ENCODE measurements at places on chromosomes 16 and 17. TPM values are rescaled to one million over a fixed set of nuclear protein-coding genes. Genes with fewer than 3 reads are reported as not detected.
A peak's percentile ranks its signal among the peaks of the same experiment; 100 is the strongest.

- DNase-seq, result no peak
Measured at GRCh38 chr17:41710472-41711090, 1.6 kb upstream of the GAST start.

GRCh38 chr17:55322453-55322985, 57.8 kb downstream of the HLF start:
- no peak for DNase-seq

GRCh38 chr17:20262226-20263114, 204.9 kb downstream of the LGALS9B start:
- DNase-seq, result no peak

GRCh38 chr17:28181568-28181967, 137.4 kb upstream of the TMEM97 start:
- no peak for DNase-seq

- no peak for DNase-seq
Measured at GRCh38 chr17:15914400-15915170, 30.3 kb upstream of the ADORA2B start.

DNA sequence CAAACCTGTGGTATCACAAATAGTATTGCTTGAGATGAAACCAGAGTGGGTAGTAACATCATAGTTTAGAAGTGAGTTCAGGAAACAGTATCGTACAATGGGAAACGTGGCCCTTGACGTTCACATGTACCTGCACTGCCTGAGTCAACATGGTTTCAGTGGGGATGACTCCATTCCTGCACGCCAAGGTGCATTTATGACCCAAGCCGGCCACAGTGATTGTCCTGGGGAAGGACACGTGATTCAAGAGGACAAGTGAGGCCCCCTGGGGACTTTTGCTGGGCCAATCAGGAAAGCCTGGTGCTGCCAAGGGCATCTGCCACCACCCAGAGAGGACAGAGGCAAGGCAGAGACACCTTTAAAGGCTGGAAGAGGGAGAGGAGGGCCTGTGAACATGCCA, 119.2 kb downstream of the AXIN2 start:
- DNase-seq, result no peak

DNA sequence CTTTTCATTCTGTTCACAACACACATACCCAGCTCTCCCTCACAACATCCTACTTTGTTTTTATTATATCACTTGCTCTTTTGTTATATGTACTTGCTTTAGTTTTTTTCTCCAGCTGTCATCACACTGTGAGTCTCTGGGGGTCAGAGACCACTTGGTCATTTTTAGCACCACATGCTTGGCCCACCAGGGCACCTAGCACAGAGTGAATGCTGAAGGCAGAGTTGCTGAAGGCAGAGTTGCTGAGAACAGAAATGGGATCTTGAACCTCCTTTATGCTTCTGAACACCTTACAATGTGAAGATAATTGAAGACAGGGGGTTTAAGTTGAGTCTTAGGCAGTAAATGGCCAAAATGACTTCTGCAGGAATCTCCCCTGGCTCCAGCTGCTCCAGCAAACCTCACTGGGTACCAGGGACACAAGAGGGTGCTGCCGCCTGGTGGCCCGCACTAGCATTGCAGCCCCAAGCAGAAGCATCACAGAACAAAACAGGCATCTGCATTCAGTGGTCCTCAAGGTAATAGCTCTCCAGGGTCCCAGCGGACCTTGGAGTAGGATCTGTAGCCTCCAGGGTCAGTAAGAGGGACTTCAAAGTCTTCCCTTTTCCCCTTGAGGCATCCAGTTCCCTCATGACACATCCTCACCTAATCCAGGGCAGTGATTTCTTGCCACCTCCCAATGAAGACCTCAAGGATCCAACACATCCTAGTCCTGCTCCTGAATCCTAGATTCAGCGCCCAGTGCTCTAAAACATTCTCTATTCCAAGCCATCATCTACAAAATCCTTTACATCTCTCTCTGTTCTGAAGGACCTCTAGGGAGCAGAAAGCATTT, 1972.6 kb downstream of the TP53TG3F start:
- DNase-seq, result no peak

- DNase-seq, result no peak
Measured at GRCh38 chr16:8751481-8752311, 45.7 kb downstream of the TMEM186 start.

Gene FBXO39
- total RNA-seq, result 0.37 TPM

Gene TEN1
- 20.5 TPM for total RNA-seq

Gene TNFRSF17
- not detected for total RNA-seq

DNA sequence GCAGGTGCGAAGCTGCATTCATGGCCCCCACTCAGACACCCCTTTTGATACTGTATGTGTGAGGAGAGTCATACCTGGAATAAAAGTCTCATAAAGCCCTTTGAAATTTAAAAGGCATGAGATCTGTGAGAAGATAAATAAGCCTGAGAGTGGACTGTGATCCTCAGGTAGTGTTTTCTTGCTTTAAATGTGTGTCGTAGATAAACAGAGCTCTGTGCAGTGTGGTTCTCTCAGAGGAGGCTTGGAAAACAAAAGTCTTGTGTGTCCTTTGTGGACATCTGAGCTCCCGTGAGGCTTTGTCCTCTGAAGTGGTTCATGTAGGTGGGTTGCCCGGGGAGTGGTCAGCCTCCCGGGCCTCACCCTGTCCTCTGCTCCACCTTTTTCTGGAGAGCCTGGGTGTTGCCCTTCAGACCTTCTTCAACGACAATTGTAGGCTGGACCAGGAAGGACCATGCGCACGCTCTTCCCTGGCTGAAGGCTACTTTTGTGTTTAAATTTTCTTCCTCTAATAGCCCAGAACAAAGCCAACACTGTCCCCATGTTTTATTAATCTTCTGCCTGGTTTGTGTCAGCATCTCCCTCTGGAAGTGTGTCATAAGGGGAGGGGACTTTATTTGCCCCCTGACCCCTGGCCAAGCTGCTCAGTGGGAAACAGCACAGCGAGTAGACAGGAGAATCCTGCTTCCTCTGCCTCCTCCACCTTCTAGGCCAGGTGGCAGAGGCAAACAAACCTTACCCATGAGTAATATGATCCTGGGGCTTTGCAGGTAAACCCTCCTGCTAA, 151.2 kb downstream of the MSI2 start:
- DNase-seq, result no peak

DNA sequence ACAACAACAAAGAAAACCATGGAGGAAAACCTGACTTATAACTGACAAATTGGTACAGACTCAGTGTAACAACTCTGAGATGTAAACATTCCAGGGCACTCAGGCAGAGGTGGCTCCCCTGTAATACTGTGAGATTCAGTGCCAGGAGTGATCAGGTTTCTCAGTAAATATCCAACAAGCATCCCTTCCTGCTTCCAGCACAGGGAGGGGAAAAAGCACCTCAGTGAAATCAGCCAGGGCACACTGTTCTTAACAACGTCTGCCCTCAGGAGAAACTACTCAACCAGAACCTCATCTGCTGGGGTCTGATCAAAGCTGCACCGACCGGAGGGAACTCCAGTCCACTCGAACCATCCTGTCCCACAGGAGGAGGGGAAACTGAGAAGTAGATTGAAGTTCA, 52.3 kb downstream of the AMFR start:
- DNase-seq, result no peak

Gene ITGAL
- 297 TPM for total RNA-seq

DNA sequence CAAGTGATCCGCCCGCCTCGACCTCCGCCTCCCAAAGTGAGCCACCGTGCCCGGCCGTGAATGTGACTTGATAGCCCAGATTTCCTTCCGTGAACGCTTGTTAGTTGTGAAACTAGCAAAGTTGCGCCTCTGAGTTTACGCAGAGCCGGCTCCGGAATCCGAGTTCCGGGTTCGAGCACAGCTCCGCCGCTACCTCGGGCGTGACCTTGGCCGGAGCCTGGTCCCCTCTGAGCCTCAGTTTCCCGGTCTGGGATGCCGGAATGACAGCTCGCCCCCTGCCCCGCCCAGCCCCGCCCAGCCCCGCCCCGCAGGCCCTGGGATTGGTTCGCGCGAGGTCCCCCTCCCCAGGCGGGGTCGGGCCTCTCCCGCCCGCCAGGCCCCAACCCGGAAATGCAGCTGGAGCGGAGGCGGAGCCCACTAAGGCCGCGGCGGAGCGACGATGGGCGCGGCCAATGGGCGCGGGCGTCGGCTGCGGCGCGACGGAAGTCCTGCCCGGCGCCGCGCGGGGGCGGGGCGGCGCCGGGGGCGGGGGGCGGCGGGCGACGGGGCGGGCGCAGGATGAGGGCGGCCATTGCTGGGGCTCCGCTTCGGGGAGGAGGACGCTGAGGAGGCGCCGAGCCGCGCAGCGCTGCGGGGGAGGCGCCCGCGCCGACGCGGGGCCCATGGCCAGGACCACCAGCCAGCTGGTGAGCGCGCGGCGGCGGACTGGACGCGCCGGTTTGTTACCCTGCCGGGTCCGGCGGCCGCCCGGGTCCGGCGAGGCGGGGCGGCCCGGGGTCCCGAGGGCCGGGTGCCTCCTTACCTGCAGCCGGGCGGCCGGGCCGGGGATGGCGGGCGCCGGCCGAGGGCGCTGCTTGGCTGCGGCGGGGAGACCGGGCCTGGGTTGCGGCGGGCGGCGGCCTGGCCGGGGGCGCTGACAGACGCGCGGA, at the start of gene PDPK1:
PDPK1 (plus strand) TSS at position 571 of the 929 bp plus-strand sequence; CDS start at position 663, 92 bp downstream.
- DNase-seq, result peak; percentile 93

- no peak for DNase-seq
Measured at GRCh38 chr17:81481815-81482505, 30.6 kb downstream of the ACTG1 start.

- no peak for DNase-seq
Measured at GRCh38 chr17:38660097-38661025, 14.4 kb downstream of the EPOP start.

GRCh38 chr17:35664685-35665084, 66.8 kb upstream of the RASL10B start:
- no peak for DNase-seq

DNA sequence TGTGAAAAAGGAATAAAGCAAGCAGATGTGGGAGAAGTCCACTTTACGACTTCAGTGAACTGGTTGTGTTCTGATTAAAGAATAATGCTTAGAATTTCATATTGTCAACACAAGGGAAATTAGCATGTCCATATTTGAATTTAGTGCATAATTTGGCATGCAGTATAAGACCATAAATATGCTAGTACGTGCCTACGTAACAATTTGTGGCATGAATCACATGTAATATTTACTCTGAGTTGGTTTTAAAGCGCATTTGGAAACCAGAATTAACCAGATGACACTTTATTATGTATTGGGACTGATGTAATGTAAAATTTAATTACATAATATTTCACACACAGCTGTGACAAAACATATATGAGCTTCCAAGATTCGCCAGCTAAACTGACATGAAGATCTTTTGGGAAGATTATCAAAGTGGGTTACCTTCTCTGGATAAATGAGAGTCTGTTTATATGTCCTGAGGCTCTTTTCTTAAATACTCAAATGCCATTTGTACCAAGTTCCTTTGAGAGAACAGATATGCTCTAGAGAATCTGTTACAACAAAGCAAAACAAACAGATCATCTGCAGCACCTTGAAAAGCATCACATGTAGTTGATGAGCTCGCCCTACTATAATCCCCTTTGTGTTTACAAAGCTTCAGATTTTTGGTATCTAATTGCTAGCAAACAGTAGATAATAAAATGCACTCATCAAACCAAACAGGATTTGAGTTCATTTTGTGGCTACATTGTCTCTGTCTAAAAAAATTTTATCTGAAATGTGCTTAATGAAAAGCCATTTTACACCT, 1468.6 kb downstream of the CDH11 start:
- no peak for DNase-seq

GRCh38 chr16:66930189-66930588, 4.0 kb downstream of the CIAO2B start:
- DNase-seq, result no peak
